Placental epithelial cell (primary cell): ENCODE measurements at places on chromosomes 3 and 15. TPM values are rescaled to one million over a fixed set of nuclear protein-coding genes. Genes with fewer than 3 reads are reported as not detected.

Gene RARB
- under 0.01 TPM in 1 of 2 replicates, not detected in the other for total RNA-seq

Gene GATA2
- total RNA-seq, result 9.4 and 19.5 TPM in 2 replicates

Gene TMEM212
- total RNA-seq, result 0.22 TPM in 1 of 2 replicates, not detected in the other

Gene GMNC
- total RNA-seq, result under 0.01 TPM in 1 of 2 replicates, not detected in the other

Gene IGF1R
- total RNA-seq, result 55.4 and 99.7 TPM in 2 replicates

Gene NT5DC2
- total RNA-seq, result 113 and 281 TPM in 2 replicates

Gene MYH15
- 0.39 and 4.1 TPM in 2 replicates for total RNA-seq

Gene CHRM5
- total RNA-seq, result under 0.01 and 0.11 TPM in 2 replicates

Gene PDE8A
- total RNA-seq, result 15.3 and 22.0 TPM in 2 replicates

Gene CFAP91
- total RNA-seq, result not detected in 2 replicates

Gene MEIS2
- total RNA-seq, result 36.1 and 75.4 TPM in 2 replicates
